ENCODE measurements at places on chromosomes 3 and 15.

DNA sequence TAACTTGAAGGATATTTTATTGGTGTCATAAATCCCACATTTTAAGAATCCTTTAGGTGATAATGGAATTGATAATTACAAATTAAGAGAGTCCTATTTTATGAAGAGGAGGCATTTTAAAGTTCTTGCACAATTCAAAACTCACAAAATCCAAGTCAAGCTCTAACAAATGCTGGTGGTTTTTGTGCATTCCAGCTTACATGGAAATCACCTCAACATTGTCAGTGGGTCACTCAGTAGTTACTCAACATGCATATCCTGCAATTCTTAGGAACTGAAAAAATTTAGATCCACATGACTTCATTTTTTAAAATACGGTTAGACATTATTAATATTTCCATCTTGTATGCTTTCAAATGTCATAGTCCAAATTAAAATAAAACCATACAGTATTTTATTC, 487.2 kb downstream of the CNTN3 start:
- no peak for DNase-seq

- DNase-seq, result no peak
Observed at GRCh38 chr3:33001889-33002288, 50.4 kb downstream of the CCR4 start.

GRCh38 chr15:43955140-43955539, 128.3 kb downstream of the WDR76 start:
- DNase-seq, result no peak

- DNase-seq, result no peak
Observed at GRCh38 chr3:117483839-117484238, 774.3 kb downstream of the TUSC7 start.

DNA sequence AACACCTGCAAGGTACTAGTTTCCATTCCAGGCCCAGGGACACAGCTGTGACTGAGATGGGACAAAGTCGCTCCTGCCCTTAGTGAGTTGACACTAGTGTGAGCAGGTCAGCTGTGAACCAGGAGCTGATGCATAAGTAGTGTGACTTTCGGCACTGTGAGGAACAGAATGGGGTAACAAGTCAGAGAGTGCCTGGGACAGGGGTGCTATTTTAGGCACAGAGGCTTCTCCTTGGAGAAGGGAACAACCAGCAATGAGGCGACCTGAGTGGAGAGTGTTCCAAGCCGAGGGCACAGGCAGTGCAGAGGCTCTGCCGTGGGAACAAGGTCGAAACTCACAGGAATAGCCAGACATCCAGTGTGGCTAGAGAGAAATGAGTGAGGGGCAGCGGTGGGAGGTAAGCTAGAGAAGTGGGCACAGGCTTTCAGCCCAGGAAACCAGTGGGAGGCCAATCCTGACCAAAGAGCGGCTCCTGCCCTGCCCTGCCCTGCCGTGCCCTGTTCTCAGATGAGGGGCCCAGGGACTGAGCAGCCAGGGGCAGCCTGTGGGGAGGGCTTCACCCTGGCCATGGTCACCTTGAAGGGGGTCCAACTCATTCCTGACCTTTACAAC, 14.2 kb downstream of the DNAH1 start:
- no peak for DNase-seq

DNA sequence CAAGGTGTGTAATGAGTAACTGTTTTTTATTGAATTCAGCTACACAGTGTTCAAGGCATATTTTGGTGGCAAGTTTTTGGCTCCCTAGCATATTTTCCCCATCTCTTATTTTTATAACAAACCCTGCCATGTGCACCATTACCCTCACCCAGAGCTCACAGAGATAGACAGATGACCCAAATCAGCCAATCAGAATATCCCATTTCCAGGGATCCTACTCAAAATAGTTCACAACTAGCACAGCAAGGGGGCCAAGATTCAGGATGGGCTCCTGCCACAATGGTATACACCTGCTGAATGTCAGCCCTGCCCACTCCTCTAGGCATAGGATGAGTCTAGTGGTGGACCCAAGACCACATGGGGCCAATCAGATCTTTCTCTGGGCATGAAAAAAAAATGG, 78.8 kb upstream of the SETMAR start:
- no peak for DNase-seq
